ENCODE measurements at places on chromosomes 16 and 17.

GRCh38 chr17:47966079-47966519, 4.8 kb upstream of the CDK5RAP3 start:
- DNase-seq: no peak

DNA sequence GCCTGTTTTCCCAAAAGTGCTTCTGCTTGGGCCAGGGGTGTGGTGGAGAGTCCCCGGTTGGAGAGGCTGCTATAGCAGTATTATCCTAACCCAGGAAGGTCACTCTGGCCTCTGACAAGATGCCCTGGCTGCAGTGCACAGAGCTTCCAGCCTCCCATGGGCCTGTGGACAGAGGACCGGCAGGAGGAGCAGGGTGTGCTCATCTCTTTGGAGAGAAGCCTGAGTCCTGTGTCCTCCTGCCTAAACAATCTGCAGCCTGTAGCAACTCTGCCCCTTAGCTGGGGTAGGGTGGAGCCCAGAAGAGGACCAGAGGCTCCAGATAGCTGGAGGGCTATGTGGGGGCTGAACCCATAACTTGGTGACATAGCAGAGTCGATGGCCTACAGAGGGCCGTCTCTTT, 78.0 kb downstream of the MPRIP start:
- no peak for DNase-seq

GRCh38 chr17:78732354-78732753, 49.7 kb downstream of the CYTH1 start:
- DNase-seq: no peak

- no peak for DNase-seq
Measured at GRCh38 chr17:39380144-39380543, 21.3 kb downstream of the FBXL20 start.

GRCh38 chr16:84566545-84567257, 51.2 kb downstream of the COTL1 start:
- DNase-seq: no peak

GRCh38 chr17:74369221-74369620, 1.9 kb downstream of the GPR142 start:
- no peak for DNase-seq

- no peak for DNase-seq
Measured at GRCh38 chr16:24009955-24010354, 174.2 kb downstream of the PRKCB start.

DNA sequence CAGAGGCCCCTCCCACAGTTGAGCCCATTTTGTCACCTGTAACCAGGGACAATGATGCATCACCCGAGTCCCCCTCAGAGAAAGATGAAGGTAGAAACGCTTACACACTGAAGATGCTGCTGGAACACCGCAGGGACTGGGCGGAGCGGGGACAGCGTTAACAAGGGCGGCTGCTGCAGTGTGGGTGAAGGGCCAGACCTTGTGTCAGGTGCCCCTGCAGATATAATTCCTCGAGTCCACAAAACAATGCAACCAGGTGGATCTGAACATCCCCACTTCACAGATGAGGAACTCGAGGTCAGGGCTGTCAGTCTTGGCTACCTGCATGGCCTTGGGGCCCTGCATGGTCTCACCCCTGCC, 6.3 kb upstream of the MAPK7 start:
- DNase-seq: no peak

GRCh38 chr17:82465023-82465603, 6.6 kb downstream of the NARF start:
- no peak for DNase-seq

GRCh38 chr16:49148410-49148809, 133.2 kb downstream of the CBLN1 start:
- DNase-seq: no peak

DNA sequence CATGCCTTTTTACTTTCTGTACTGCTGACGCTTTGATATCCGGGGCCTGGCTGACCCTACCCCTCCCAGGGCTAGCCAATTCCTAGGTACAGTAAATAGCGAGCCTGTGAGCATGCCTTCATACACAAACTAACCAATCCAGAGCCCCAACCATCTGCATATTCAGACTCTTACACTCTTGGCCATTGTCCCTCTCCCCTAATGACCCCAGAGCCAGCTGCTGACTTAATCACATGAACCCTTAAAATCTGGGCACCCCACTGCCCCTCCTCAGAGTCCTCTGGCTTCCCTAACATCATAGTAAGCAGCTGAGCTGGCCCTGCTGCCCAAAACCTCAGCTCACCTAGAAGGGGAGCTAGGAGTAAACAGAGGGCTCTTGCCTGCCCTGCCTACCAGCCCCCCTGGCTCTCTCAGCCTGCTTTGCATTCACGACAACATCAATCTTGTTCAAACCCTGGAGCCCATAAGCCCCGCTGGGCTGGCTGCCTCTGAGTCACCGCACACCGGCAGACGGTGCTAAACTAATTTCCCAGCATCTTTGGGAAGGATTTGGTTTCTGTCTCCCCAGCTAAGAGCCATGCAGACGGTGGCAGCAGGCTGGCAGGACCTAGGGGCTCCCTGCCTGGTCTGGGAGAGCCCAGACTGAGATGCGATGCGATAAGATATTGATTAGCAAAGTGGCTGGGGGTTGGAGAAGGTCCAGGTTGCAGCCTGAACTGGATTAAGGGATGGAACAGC, 63.2 kb downstream of the CLEC19A start:
- peak; percentile 80 for DNase-seq

DNA sequence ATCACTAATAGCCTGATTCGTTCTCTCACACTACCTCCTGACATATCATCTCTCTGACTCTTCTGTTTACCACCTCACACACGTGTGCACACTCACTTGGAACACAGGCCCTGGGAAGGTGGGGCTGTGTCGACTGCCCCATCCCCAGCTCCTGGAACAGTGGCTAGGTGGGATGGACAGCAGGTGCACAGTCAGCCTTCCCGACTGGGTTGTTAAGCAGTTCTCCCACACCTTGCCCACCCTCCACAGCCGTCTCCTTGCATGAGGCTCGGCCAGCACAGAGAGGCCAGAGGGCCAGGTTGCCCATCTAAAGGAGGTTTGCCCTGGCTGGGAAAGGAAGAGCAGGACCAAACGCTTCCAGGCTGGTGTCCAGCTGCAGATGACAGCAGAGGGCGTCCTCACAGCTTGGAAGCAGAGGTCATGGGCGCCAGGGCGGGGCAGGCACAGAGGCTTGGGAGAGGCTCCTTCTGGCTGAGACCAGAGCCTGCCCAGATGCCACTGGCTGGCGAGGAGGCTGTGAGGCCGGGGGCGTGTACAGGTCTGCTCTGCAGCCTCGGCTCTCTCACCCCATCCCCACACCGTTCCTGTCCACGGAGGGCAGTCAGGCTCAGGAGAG, 92.8 kb downstream of the AMFR start:
- DNase-seq: peak; percentile 16

DNA sequence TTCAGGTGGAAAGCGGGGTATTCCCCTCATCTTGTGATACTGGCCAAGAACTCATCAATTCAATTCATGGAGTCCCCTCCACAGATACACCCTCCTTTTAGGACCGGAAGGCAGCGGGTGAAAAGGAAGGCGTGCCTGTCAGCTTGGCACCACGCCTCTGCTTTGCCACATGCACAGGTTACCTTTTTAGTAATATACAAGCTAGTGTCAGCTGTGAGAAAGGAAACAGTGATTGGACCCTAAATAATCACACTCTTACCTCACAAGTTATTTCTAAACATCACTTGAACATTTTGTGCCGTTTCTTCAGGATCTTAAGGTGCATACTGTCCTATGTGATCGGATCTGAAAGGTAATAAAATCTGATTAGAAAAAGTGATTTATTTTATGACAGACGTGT, 15.7 kb downstream of the ZDHHC7 start:
- DNase-seq: no peak

- DNase-seq: no peak
Measured at GRCh38 chr17:47119746-47120520, 69.2 kb downstream of the CDC27 start.

DNA sequence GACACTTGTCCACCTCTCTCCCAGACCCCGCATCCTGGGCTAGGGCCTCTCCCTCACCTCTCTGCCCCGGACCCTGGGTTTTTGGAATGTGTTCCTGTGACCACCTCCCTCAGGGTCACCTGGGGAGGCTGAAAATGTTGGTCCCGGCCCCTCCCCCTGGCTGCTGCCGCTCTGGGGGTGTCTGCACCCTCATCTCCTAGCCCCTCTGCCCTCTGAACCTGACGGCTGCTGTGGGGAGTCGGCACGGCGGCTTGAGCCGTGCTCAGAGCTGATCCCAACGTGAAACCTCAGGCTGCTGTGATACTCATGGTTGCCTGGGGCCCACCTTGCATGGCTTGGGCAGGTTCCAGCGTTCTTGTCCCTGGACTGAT, 42.8 kb downstream of the ADCY7 start:
- DNase-seq: no peak

DNA sequence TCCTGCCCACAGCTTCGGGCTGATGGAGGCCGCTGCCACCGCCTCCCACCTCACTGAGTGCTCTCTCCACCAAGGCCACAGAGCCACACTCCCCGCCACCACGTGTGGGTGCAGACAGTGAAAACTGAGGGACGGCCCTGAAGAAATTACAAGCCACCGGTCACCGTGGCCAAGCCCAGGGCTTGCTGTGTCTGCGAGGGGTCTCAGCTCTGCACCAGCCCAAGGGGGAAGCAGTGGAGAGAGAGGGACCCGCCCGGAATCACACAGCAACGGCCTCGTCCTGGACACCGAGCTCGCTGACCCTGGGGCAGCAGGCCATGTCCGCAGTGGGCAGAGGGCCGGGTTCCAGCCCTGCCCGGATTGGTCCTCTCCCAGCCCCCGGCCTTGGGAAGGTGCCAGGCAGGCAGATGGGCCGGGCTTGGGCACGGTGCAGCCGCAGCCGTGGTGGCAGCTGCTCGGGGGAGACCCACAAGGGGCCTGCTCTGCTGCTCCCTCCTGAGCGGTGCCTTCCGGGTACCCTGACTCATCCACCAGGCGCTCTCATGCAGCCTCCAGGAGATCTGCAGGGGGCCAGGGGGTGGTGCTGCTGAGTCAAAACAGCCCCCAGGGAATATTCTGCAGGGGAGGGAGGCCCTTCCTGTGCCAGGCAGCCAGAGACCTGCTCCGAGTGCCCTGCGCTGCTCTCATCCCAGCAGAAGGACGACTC, 52.0 kb downstream of the CBFA2T3 start:
- peak; percentile 58 for DNase-seq

DNA sequence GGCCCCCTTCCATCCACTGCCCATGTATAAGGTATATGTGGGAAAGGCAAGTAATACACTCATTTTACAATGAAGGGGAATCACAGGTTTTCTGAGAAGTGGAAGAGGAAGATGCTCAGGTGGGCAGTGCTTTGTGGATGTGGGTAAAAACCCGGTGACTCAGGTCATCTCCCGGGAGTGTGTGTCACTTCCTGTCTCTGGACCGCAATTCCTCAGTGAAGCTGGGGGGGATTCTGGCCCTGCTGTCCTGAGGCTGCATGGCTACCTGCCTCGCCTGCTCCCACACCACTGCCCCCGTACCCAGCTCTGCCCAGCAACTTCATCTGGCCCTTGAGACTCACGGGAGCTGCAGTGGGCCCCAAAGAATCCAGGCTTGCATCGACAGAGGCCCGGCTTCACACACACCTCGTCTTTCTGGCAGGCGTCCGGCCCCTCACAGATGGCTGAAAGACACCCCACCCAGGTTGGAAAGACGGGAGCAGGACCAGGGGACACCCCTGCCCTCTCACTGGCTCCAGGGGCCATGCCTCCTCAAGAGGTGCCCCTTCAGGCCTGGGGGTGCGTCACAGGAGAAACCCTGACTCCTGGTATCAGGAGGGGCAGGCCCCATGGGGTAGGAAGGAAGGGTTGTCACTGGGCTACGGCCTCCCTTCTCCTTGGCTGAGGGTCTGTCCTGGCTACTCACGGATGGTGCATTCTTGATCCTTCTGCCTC, 882 bp downstream of the SCARF1 start:
- no peak for DNase-seq

DNA sequence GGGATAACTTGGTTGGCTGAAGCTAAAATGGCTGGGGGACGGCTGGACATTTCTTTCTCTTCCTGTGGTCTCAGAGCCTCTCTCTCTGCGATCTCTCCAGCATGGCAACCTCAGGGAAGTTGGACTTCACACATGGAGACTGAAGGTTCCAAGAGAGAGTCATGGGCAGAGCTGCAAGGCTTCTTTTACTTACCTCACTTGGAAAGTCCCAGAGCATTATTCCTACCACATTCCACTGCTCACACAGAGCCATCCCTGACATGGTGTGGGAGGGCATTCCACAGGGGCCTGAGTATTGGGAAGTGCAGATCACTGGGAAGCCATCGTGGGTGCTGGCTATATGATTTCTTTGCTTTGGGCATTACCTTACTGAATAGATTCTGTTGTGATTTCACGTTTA, 9.8 kb upstream of the SLC6A2 start:
- DNase-seq: no peak

DNA sequence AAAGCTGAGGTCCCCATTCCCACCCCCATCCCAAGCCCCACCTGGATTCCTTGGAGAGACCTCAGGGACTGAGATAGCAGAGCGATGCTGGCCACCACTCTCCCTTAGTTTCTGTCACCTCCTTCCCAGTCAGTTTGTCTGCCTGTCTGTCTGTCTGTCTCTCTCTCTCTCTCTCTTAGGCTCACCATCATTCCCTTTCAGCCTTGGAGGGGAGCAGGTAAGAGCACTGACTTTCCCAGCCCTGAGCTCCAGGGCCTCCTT, 5.9 kb downstream of the CD300LB start:
- DNase-seq: no peak

DNA sequence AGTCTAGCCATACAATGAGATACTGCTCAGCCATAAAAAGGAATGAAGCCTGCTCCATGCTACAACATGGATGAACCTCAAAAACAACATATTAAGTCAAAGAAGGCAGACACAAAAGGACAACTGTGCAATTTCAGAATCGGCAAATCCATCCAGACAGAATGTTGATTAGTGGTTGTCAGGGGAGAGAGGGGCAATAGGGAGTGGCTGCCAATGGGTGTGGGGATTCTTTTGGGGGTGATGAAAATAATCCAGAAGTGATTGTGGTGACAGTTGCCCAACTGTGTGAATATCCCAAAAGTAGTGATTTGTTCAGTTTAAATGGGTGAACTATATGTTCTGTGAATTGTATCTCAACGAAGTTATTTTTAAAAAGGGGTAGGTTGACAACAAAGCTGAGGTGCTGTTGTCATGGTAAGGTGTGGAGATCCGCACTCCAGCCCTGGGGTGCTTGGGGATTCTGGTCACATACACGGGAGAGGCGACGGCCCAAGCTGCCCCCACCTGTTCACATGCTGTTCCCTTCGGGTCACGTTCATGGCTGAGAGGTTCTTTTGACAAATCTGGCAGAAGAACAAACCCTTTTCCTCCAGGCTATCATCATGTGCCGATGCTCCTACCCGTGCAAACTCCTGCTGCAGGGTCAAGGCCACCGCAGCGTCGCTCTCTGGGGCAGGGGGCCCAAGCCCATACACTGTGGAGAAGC, 9.6 kb downstream of the SLX4 start:
- DNase-seq: no peak

DNA sequence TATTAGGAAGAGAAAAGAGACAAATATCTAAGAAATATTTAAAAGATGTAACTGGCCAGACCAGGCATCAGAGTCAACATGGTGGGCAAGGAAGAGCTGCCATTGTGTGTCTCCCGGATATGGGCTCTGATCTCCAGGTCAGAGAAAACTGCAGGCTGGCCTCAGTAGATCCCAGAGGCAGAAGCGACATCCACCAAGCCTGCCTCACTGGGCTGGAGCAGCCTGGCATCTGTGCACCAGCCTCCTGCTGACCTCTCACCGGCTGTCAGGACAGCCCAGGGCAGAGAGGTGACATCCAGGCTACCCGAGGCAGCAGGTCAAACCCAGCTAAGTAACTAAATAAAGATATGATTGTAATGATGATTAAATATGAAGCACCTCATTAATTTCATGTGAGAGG, 162.8 kb upstream of the TNRC6C start:
- no peak for DNase-seq

GRCh38 chr16:6153901-6154300, 1056.3 kb upstream of the EEF2KMT start:
- DNase-seq: no peak

GRCh38 chr17:5931616-5932015, 138.6 kb upstream of the WSCD1 start:
- DNase-seq: no peak
